Heart right ventricle (tissue), 16 donors: ENCODE measurements at places on chromosomes 4 and X. TPM values are rescaled to one million over a fixed set of nuclear protein-coding genes. Genes with fewer than 3 reads are reported as not detected.

The NAA11 gene
- polyA plus RNA-seq = not detected

The SPANXA1 gene
- polyA plus RNA-seq = not detected

The CXCL1 gene
- 2.6 TPM for polyA plus RNA-seq

The PDLIM3 gene
- 538 TPM for polyA plus RNA-seq

The CXCL13 gene
- 0.06 TPM for polyA plus RNA-seq

The SRPK3 gene
- 52.2 TPM for polyA plus RNA-seq

The SOWAHD gene
- polyA plus RNA-seq = not detected

The CSAG1 gene
- not detected for polyA plus RNA-seq

- no peak for DNase-seq
Observed at GRCh38 chr4:70666369-70666768, at the start of gene JCHAIN. Gene JCHAIN (minus strand): TSS chr4:70666508. CDS start chr4:70666490, 18 bp downstream.

DNA sequence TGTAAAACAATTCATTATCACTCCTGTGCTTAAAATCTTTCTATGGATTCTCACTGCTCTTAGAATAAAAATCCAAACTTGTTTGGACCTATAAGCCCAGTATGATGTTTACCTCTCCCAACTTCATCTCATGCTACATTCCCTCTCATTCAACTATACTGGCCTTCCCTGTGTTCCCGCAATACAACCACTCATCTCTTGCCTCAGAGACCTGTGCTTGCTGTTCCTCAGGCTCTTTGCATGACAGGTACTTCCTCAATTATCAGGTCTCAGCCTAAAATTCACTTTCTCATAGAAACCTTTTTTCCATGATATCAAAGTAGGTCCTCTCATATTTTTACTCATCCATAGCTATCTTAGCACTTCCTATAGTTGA is 71.7 kb downstream of the ENOX2 start:
- DNase-seq = no peak

DNA sequence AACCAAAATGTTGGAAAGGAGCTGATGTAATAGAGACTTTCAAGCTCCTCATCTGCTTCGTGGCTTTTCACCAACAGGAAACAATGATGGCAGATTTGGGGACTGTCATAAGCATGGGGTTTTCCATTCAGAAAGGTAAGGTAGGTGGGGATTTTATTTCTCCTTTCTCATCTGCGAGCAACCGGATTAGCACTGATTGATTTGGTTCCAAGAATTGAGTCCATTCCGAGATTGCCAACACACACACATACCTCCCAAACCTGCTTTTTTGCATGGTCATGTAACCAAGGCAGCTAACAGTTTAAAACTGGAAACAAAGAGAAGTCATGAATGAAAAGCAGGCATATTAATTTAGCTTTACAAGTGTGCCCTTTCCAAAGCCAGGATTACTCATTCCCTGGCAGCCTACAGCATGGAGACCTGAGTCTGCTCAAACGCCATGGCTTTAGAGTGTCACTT is 63.0 kb upstream of the LNX1 start:
- DNase-seq = peak; percentile 32

GRCh38 chrX:3216581-3217180 is 129.8 kb downstream of the MXRA5 start:
- no peak for DNase-seq

DNA sequence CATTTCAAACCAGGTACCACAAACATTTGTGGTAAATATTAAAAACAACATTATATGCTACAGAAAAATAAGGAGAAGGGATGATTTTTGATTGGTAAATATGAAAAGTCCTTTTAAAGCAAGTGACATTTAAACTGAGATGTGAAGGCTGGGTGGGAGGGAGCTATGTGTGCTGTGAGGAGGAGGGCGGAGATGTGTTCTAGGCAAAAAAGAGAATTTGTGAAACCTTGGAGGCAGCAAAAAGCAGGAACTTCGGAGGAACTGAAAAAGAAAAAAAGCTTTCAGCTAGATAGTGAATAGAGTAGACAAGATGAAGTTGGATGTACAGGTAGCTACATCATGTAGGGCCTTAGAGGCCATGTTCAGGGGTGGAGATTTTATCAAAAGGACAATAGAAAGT is 10.1 kb upstream of the ARAP2 start:
- no peak for DNase-seq

DNA sequence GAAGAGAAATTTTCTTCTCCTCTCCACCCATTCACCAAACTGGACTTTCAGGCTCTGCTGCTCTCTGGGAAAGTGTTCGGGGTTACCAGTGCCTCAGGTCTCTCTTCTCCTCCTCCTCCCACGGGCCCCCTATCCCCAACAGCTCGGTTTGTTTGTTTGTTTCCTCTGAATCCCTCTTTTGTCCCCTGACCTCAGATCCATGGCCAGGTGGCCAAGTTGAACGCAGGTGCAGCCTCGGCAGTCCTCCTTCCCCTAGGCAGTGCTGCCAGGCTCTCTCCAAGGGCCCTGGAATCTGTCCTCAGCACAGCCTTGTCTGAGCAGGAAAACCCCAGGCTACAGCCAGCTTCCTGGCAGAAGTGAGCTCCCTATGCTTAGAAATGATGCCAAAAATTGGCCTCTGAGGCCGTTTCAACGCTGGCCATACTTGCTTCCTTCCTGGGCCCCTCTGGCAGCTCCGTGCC is 60.0 kb downstream of the FHDC1 start:
- no peak for DNase-seq

DNA sequence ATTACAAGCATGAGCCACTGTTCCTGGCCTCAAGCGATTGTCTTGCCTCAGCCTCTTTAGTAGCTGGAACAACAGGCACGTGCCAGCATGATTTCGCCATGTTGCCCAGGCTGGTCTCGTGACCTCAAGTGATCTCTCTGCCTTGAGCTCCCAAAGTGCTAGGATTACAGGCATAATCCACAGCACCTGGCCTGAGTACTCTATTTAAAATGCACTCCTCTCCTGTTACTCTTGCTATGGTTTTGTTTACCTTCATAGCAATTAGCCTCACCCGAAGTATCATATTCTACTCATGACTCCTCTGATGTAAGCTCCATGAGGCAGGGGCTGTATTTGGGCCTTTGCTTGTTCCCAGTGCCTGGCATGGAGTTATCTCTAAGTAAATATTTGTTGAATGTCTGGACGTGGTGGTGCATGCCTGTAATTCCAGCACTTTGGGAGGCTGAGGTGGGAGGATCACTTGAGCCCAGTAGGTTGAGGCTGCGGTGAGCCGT is 92.5 kb upstream of the SLC34A2 start:
- no peak for DNase-seq

- DNase-seq = no peak
Observed at GRCh38 chrX:137792214-137792613, 226.3 kb downstream of the ZIC3 start.

DNA sequence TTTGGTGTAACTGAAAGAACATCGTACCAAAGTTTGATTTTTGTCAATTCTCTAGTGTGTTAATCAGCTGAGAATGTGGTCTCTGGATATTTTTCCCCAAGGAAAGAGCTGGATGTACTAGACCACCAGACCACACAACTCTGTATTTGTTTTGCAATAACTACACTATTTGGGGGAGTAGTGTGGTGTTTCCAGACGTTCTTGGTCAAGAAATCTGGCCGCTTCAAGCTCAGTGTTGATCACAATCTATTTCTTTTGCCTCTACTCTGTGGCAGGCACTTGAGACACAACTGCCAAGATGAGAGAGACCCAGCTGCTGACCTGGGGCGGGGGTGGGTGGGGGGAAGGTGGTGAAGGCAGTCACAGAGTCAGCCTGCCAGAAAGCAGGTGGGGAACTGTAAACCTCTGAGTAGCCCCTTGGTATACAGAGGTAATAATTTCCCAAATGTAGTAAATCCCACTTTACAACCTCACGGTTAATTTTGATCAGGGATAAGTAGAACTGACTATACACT is 30.6 kb downstream of the PTTG2 start:
- DNase-seq = no peak

DNA sequence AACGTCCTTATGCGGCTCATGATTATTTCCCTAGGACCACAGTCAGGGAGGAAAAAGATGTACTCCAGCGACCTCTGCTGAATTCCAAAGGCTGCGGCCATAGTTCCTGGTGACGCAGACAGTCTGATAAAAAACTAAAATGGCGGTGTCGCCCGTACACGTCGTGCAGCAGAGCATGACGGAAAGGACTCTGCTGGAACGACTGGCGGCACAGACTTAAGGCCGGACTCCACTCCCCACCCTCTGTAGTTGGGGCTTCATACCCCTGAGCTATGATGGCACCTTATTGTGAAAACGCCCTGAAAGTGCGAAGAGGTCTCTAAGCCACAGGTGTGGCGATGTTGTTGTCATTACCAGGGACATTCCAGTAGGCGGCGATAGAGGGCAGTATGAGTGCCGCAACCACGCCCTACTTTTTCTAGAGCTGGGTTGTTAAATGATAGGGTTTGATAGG is 90.0 kb upstream of the EDA2R start:
- peak; percentile 16 for DNase-seq

GRCh38 chr4:64251781-64252180 is 157.5 kb downstream of the TECRL start:
- no peak for DNase-seq

DNA sequence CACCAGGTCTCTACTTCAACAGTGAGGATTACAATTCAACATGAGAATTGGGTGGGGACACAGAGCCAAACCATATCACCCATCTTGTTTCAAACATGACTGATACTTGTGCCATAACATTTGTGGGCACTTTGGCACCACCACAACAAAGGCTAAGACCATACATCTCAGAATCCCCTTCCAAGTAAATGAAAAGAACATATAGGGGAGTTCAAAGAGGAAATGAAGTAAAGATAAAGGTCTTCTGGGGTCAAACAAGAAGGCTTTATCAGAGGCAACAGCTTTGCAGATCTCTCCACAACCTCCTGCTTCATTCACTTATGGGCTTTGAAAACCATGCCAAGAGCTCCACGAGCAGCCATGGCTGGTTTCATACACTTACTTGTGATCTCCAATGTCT is 122.7 kb downstream of the ANKRD50 start:
- DNase-seq = no peak

DNA sequence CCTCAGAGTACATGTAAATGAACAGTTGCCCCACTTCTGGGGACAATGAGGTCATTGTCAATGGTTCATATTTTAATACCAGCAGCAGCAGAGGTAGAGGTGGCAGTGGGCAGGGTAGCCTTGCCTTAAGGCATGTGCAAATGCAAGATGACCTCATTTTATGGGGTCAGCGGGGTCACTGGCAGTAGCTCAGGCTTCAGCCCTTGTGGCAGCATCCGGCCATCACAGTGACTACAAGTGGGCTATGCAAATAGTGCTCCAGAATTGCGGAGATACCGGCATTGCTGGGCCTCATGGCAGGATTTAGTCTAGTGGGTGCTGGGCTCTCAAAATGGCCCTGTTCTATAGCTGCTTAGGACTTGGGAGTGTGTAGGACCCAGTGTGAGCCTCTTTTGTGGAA is 144.7 kb downstream of the FAM47A start:
- DNase-seq = no peak

- no peak for DNase-seq
Observed at GRCh38 chr4:178423366-178423765, 981.1 kb upstream of the AGA start.

DNA sequence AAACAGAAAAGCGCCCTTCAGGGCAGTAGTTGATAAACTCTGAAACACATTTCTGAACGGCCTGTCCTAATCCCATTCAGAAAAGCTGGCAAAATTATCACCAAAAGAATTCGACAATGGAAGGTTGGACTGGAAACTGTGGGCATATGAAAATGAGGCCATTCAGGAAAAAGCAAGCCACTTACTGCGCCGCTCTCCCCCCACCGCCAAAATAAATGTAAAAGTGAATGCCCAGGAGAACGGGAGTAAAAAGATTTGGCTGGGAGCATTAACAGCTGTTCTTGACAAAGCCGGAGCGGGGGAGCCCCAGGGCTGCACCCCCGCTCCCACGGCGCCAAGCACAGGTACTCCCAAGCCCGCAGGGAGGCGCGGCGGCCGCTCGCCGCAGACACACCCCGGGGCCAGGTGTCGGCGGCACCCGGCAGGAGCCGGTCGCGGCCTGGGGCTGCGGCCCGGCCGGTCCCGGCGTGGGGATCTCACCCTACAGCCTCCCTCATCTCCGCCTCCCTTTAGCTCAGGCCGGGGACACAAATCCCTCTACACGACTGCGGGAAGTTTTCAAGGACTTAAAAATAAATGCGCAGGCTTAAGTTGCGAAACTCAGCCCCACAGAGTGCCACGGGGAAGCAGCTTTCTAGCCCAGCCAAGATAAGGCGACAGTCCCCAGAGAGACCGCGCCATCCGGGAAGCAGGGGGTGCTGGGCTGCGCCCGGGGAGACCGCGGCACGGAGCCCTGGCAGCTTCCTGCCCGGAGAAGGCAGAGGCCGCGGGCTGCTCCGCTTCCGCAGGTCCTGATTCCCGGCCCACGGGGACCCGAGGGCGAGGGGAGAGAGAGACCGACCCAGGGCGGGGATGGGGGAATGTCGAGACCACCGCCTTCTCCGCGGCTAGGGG is 593 bp downstream of the SH3RF1 start:
- peak; percentile 68 for DNase-seq

- no peak for DNase-seq
Observed at GRCh38 chr4:145812919-145813318, 125.7 kb downstream of the ZNF827 start.

- no peak for DNase-seq
Observed at GRCh38 chrX:7263961-7264360, 116.0 kb upstream of the PUDP start.

DNA sequence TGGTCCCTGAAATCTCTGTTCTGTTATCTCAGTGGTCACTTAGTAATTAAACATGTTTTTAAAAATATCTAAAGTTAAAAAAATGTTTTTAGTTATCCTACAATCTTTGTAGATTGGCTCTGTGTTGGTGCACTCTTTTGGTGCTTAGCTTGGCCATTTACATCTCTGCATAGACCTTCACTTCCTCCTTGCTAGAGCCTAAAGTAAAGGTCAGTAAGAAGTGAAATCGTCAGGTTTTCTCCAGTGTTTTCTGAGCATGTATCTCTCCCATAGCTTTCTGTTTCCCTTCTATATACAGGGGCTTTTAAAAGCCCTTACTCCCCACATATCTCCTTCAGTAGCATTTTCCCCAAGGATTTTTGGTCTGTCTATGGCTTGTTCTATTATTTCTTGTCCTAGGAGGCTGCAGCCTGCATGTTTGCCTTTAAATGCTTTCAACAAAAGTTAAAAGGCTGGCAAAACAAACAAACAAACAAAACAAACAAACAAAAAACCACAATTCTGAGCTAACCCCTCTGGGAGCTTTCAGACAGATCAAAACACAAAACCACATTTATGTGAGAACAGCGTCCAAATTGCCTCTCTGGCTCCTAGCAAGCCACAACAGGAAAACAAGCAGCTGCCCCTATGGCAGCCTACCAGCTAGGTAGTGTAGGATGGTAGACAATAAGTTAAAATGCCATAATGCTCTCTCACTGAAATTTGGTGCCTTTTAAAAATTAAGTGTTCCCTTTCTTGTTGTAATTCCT is 27.3 kb upstream of the GPRASP2 start:
- DNase-seq = no peak

- no peak for DNase-seq
Observed at GRCh38 chr4:147326591-147326990, 154.3 kb upstream of the EDNRA start.

DNA sequence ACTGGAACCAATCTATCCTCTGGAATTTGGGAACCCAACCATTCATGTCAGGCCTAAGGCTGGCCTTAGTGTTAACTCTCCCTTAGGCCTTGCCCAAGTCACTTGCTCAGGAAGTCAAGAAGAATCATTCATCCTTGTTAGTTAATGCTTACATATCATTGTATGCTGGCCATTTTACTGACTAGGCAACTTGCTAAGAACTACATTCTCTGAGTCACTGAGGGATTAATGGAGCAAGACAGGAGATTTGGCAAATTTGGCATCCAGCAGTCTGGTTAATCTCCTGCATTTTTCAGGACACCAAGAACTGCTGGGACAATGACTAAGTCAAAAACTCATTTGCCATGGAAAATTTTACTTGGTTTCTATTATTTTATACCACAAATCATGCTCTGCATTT is 115.8 kb upstream of the DDIT4L start:
- no peak for DNase-seq

GRCh38 chr4:174935607-174936006 is 17.4 kb downstream of the ADAM29 start:
- no peak for DNase-seq
